Nasal cavity respiratory epithelium epithelial cell of viscerocranial mucosa (primary cell): ENCODE measurements at places on chromosomes 5 and 9. TPM values are rescaled to one million over a fixed set of nuclear protein-coding genes. Genes with fewer than 3 reads are reported as not detected.

The C7 gene
- total RNA-seq = 0.14 TPM in 1 of 2 replicates, not detected in the other

The SARDH gene
- total RNA-seq = 1.00 TPM in 1 of 2 replicates, not detected in the other

The SH3TC2 gene
- total RNA-seq = 5.1 and 6.0 TPM in 2 replicates

The ACSL6 gene
- total RNA-seq = under 0.01 and 0.14 TPM in 2 replicates

The KIF4B gene
- under 0.01 TPM in 1 of 2 replicates, not detected in the other for total RNA-seq

The DNAI1 gene
- not detected in 2 replicates for total RNA-seq

The PAEP gene
- total RNA-seq = not detected in 2 replicates

The CDH6 gene
- under 0.01 and 0.14 TPM in 2 replicates for total RNA-seq

The SCGB3A2 gene
- total RNA-seq = not detected in 2 replicates

The IQGAP2 gene
- total RNA-seq = 0.50 TPM in 1 of 2 replicates, not detected in the other

The NR5A1 gene
- not detected in 2 replicates for total RNA-seq

The PHAX gene
- total RNA-seq = 51.3 and 71.7 TPM in 2 replicates

The ZNF484 gene
- 8.9 and 15.4 TPM in 2 replicates for total RNA-seq

The KCNMB1 gene
- total RNA-seq = not detected in 2 replicates

The MAT2B gene
- 58.1 and 69.9 TPM in 2 replicates for total RNA-seq

The GLRA1 gene
- total RNA-seq = not detected in 2 replicates

The PCDHGA4 gene
- total RNA-seq = under 0.01 and 1.8 TPM in 2 replicates

The KLF4 gene
- total RNA-seq = 46.5 and 81.6 TPM in 2 replicates

The PPP6C gene
- total RNA-seq = 11.3 and 17.5 TPM in 2 replicates

The NCS1 gene
- 24.6 and 50.8 TPM in 2 replicates for total RNA-seq

The PDCD1LG2 gene
- total RNA-seq = 1.4 and 7.8 TPM in 2 replicates

The MORN5 gene
- not detected in 2 replicates for total RNA-seq

The CD72 gene
- 0.50 and 1.0 TPM in 2 replicates for total RNA-seq

The HMGCR gene
- 135 and 143 TPM in 2 replicates for total RNA-seq

The IFNA13 gene
- not detected in 2 replicates for total RNA-seq

The LYSMD3 gene
- 22.4 and 31.4 TPM in 2 replicates for total RNA-seq

The CCNO gene
- total RNA-seq = 1.6 and 2.1 TPM in 2 replicates

The MYMK gene
- total RNA-seq = not detected in 2 replicates

The FBXL17 gene
- 10.9 and 20.6 TPM in 2 replicates for total RNA-seq
